AG04450 (cell line): ENCODE measurements at places on chromosomes 5 and 9. TPM values are rescaled to one million over a fixed set of nuclear protein-coding genes. Genes with fewer than 3 reads are reported as not detected.

ZDHHC11 gene
- polyA plus RNA-seq = 0.19 and 0.26 TPM in 2 replicates

SLC6A3 gene
- polyA plus RNA-seq = not detected in 2 replicates

SPATA31A3 gene
- not detected in 2 replicates for polyA plus RNA-seq

PCDH1 gene
- polyA plus RNA-seq = 0.11 and 0.12 TPM in 2 replicates

CSF1R gene
- polyA plus RNA-seq = 0.09 and 0.12 TPM in 2 replicates

CYLC2 gene
- not detected in 2 replicates for polyA plus RNA-seq

IFNA7 gene
- polyA plus RNA-seq = not detected in 2 replicates

- no peak for DNase-seq
Measured at GRCh38 chr5:91956738-91957137, 573.6 kb upstream of the ARRDC3 start.

GRCh38 chr9:71048280-71048679 lies 73.1 kb downstream of the TRPM3 start:
- no peak for DNase-seq

DNA sequence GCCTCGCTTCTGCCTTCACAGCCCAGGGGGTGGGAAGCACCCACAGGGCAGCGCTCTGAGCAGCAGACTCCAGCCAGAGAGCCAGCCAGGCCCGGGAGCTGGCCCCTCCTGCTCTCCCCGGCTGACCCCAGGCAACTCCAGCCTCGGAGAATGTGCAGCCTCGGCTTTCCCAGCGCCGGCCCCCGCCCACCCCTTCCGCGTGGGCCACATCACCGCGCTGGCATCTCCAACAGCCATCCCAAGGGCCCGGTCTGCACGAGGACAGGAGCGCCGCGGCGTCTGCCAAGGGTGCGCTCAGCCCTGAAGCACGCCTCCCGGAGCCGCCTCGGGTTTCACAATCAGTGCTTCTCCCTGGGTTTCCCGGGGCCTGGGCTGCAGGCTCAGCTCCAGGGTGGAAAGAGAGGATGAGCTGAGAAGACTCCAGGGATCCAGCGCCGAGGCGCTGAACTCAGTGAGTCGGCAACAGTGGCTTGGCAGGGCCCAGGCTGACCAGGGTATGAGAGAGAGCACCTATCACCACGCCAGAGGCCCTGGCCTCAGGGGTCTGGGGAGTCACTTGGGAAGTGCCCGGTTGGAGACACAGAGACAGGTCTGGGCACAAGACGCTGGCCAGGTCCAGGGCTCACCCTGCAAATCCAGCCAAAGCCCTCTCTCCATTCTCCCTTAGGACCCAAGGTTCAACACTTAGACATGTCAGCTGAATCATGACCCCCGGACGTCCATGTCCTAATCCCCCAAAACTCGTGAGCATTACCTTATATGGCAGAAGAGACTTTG lies 79.6 kb downstream of the ADAMTS2 start:
- DNase-seq = peak; percentile 96

DNA sequence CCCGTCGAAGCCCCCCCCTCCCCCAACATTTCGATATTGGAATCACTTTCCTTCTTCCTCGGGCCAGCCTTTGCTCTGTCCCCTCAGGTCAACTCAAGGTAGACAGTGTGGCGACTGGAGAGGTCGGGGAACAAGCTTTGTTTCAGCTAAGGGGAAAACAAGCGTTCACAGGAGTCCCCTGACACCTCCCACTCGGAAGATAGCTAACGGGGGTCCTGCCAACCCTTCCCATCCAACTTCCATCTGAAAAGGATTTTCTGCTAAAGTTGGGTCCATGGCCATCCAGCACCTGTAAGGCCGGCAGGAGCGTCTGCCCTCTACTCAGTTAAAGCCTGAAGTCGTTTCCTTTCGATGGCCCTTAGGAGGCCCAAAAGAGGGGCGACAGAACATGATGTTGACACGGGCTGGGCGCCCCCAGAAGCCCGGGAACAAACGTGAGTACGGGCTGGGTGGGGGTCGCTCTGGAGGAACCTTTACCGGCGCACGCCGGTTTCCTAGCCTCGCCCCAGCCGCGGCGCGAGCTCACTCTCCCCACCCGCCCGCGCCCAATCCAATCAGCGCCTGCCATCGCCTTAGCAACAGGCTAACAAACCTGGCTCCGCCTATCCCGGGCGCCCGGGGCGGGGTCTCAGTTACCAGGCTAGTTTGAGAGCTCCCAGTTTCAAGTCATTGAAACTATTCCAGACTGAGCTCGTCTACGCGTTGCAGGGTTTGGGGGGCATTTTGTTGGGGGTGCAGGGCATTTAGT lies 2.5 kb downstream of the ARRDC3 start:
- peak; percentile 73 for DNase-seq

- no peak for DNase-seq
Measured at GRCh38 chr5:73176250-73176649, 3.3 kb downstream of the TMEM174 start.

DNA sequence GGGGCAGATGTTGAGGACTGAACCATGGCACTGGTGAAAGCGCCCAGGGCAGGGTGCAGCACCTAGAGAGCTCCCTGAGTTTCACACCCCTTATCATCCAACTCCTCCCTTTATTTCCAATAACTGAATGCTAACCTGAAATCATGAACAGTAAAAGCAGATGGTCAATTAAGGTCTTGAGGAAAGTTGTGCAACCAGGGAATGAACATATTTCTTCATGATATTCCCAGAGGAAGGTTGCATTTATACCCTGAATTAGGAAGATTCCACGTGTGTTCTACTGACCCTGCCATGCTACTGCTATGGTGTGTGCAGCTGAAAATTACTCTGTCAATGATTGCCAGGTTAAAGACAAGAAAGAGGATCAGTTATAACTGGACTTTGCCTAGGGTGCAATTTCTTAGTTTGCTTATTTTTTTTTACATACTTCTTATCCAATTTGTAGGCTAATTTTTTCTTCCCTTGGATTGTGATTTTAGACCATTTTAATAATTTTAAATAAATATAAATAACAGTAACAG lies 319.8 kb downstream of the SEMA5A start:
- no peak for DNase-seq

DNA sequence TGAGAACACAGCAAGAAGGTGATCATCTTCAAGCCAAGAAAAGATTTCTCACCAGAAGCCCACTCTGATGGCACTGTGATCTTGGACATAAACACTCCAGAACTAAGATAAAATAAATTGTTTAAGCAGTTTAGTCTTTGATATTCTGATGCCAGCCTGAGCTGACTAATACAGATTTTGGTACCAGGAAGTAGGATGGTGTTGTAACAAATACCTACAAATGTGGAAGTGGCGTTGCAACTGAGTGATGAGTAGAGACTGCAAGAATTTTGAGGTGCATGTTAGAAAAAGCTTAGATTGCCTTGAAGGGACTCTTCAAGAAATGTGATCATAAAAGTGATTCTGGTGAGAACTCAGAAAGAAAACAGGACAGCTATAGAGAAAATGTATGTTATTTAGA lies 592.4 kb upstream of the DAB2 start:
- no peak for DNase-seq

DNA sequence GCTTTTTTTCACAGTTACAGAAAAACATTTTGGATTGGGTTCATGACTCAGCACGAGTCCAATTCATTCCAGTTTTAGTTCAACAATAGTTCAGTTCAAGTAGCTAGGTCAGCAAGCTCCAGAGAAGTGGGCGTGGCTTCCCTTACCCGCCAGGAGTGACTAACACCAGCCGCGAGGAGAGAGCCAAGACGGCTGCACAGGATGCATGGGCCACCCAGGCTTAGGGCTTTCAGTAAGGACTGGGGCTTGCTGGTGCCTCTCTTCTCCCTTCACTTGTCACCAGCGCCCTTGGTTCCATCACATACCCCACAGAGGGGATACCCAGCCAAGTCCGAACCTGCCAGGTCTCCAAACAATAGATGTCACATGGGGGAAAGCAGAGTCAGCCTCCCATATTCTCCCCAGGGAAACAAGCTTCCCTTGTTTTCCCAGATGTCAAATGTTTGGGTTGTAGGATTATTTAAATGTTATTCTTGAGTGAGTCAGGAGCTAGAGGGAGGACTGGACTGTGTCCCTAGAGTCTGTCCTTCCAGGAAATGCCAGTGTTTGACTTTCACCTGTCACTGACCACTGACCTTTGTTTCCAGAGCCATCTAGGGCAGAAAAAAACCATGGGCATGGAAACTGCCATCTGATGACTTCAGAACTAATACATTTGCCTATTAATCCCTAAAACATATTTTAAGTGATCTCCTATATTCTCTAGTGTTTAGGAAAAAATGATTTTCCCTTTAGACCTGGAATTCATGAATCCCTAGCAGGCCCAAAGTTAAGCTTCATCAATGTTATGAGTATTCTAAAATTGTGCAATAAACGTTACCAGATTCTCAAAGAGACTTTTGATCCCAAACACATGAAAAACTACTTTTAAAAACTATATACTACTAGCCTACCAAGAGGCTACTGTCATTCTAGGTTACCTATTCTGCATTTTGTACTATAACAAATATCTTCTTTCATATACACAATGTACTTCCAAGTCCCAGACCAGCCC lies 51.9 kb downstream of the NIPAL4 start:
- DNase-seq = peak; percentile 94

GRCh38 chr5:56429110-56429561 lies 196.0 kb upstream of the ANKRD55 start:
- no peak for DNase-seq

GRCh38 chr9:121861501-121862180 lies 210.2 kb downstream of the DAB2IP start:
- DNase-seq = no peak

DNA sequence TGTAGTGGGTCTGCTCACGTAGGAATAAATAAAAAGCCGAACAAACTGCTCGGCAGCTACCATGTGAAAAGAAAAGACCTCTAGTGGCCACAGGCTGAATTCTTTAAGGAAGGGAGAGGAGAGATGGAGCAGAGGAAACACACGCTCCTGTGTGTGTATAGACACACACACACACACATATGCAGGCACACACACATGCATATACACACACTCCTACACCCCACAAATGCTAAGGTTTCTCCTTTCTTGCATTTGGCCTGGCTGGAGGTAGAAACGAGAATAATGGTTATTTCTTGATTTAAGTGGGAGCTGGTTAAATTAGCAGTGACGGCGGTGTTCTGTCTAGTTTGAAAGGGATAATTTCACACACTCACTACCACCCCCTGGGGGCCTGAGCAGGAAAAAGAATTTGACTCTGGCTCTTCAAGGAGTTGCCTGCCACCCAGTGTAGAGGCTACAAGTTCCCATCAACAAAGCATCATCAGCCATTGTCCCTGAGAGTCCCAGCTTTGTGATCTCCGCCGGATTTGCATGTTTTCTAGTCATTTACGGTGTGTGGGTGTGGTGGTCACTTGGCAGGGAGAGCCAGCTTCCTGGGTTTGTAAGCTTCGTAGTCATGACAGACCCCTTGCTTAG lies at the start of gene INSYN2B:
INSYN2B (minus strand) TSS at position 78 of the 636 bp plus-strand sequence. CDS start 96,597 bp downstream, outside the sequence.
- DNase-seq = peak; percentile 71

GRCh38 chr5:141935538-141935937 lies 11.9 kb downstream of the DELE1 start:
- no peak for DNase-seq

DNA sequence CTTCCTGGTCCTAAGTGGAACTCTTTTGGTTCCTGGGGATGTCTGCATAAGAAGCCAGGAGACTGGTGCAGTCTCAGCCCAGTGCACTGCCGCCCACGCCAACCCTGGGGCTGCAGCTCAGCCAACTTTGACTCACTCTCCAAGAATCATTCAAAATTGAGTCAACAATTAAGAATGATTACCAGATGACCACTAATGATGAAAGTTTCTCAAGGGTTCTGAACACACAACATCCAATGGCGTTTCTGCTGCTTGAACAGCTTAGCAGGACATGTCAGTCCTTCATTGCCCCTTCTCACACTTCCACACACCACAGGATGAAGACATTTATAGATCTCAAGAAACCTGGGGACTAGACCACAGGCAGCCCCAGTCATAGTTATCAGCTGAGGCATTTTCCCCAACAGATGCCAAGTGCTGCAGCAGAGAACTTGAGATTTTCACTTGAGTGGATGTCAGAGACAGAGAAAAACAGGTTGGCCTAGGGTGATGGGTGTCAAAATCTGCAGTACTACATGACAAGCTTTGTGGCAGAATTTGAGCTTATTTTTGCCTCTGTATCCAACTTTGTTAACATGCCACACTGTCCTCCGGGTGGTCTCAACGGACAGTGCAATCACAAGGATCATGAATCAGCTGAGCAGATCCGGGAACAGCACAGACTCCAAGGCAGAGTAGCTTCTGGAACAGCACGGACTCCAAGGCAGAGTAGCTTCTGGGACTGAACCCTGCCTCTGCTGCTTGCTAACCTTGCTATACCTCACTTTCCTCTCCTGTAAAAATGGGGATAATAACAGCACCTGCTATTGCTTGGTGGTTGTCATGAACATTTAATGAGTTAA lies 356.1 kb downstream of the SPOCK1 start:
- peak; percentile 67 for DNase-seq

- no peak for DNase-seq
Measured at GRCh38 chr9:99748266-99748665, 73.4 kb upstream of the NR4A3 start.

- DNase-seq = no peak
Measured at GRCh38 chr5:99369797-99370593, 441.2 kb upstream of the CHD1 start.

DNA sequence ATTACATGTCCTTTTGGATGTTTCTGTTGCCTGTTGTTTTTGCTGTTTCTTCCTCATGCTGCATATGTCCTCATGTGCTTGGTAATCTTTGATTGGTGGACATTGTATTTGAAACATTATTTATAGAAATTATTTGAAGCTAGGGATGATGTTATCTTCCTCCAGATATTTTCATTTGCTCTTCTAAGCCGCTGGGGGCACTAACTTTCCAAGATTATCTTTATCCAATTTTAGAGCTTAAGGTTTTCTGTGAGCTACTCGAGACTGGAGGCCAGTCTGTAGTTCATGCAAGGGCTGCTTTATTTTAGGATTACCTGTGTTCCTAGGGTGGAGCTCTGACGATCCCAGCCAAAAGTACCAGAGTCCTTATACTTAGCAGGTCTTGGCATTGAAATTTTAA lies 40.9 kb downstream of the STX17 start:
- no peak for DNase-seq

- no peak for DNase-seq
Measured at GRCh38 chr9:75000835-75001234, 27.3 kb downstream of the CARNMT1 start.

DNA sequence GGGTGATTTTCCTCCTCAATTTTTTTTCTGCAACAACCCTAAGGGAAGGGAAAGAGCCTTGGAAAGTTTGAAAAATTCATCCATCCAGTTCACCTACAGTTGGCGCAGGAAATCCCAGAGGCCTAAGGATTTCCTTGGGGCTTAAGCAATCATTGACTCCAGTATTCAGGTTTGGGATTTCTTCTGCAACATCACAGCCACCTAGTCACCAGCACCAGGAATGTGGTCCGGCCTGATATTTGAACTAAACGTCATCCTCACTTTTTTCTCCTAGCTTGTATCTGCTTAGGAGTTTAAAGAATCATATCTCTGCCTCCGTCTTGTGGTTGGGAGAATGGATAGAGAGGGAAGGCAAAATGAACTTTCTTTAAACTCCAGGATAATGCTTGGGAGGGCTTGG lies 20.2 kb upstream of the TLE4 start:
- DNase-seq = no peak

GRCh38 chr5:43687275-43687674 lies 84.3 kb downstream of the NNT start:
- no peak for DNase-seq

DNA sequence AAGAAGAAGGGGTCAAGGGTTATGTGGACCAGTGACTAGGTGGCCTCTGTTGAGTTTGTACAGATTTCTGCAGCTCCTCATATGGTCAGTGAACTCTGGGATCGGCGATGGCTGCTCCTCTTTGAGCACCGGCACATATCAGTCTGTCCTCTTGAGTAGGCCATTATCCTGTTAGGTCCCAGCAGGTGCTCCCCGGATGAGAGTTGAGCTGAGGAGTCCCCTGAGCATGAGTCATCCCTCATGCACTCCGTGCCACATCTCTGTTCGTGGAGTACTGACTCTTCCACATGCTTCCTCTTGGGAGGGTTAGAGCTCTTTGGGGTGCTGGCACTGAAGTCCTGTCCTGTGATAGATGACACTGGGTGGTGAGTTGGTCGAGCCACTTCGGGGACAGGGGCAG lies 143.7 kb downstream of the PTTG1 start:
- DNase-seq = no peak
